ENCODE measurements at places on chromosomes 16 and 17.

DNA sequence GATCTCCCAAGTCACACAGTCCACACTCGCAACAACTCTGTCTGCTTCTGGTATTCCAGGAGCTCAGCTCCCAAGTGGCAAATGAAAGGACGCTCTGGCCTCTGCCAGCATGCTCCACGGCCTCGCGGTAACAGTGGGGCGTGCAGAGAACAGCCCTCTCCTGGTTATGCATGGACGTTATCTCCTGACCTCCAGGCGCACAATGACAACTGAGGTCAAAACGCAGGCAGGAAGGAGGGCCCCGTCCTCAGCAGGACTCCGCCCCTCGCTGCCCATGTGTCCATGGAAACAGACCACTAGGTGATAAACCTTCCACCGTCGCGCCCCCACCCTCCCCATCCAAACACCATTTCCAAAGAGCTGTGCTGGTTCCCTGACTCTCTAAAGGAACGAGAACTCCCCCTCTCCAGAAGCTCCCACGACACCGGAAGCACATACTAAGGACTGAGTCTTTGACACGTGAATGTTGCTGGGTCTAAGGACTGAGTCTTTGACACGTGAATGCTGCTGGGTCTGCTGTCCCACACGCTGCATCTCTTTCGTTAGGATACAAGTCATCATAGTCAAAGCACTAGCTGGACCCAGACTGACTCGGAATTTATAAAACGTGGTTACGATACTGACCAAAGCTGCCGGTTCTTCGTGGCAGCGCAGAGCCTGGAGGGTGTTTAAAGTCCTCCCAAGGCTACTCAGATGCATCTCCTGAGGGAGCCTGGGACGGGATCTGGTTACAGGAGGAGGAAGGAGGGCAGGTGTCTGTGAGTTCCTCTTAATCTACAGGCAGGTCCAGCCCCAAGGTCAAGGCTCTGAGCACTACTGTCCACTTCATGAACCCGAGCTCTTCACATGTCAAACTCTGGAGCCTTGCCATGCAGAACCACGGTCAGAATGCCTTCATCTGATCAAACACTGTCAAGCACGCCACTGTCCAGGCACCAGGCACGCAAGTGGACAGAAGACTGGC lies 43.9 kb downstream of the KLHDC4 start:
- no peak for DNase-seq

GRCh38 chr16:58329135-58329534 lies 34.3 kb upstream of the PRSS54 start:
- DNase-seq = no peak

GRCh38 chr17:8332688-8333087 lies 7.0 kb upstream of the ODF4 start:
- no peak for DNase-seq

GRCh38 chr17:43393944-43394482 lies 4.8 kb upstream of the ARL4D start:
- no peak for DNase-seq

GRCh38 chr17:59470624-59471297 lies 94.6 kb upstream of the DHX40 start:
- no peak for DNase-seq

GRCh38 chr16:72848759-72849664 lies 198.9 kb downstream of the ZFHX3 start:
- DNase-seq = peak; percentile 62
